ENCODE measurements at places on chromosomes 5 and 9.

- DNase-seq: no peak
These were observed 131.2 kb downstream of the HTR4 start for GRCh38 chr5:148523139-148523538.

DNA sequence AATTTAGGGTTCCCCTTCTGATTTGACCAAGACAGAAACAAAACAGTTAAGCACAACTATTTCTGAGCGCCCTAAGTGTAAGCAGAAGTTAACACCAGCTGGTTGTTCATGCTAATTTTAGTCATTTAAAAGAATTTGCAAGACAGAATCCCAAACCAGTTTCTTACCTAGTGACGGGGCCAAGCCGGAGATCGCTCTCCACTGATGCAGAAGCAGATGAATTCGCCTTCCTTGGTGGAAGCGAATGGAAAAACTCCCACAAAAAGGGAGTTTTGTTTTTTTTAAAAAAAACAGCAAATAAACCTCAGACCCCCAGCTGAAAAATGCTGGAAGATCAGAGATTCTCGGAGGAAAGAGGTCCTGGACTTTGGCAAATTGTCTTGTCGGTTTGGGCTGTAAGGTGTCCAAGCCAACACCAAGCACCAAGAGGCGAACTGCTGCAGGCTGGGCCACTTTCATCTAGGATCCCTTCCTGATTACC is 47.4 kb upstream of the GLDC start:
- DNase-seq: no peak

GRCh38 chr9:107036367-107036766 is 173.4 kb downstream of the ZNF462 start:
- no peak for DNase-seq

GRCh38 chr5:140217299-140218026 is 42.5 kb downstream of the CYSTM1 start:
- no peak for DNase-seq

GRCh38 chr9:71910650-71911060 is 338 bp downstream of the ABHD17B start:
- DNase-seq: no peak

- DNase-seq: peak; percentile 51
These were observed 307.6 kb downstream of the CWC27 start for GRCh38 chr5:65076251-65076869.

- DNase-seq: no peak
These were observed 169.2 kb upstream of the HMHB1 start for GRCh38 chr5:143642791-143643190.

- peak; percentile 25 for DNase-seq
These were observed 7.9 kb upstream of the NEUROG1 start for GRCh38 chr5:135543485-135544304.

- no peak for DNase-seq
These were observed 32.6 kb downstream of the CNTFR start for GRCh38 chr9:34556949-34557348.

DNA sequence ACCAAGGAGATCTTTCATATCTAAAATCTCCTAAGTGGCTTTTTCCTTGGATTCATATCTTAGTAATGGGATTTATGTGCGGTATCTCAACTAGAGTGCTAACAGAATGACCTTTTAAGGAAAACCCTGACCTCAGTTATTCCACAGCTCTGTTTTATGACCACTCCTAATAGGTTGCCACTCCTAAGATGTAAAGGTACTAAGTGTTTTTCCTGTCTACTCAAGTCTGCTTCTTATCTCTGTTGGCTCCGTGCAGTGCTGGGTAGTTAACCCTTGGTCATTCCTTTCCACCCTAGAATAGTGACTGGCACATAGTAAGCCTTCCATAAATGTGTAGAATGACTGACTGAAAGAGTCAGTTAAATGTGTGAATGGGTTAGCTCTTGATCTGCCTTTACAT is 161.4 kb downstream of the DOCK2 start:
- DNase-seq: no peak

DNA sequence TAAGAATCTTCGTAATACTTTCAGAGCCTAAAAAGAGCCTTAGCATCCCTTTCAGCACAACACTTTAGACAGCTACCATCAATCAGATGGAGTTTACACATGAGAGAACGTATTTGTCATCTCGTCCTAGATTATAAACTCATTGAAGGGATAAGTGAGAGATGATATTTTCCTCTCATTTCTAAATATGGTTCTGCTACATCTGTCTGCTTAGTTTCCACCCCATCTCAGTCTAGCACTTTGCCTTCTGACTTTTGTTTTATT is 208.4 kb upstream of the CD180 start:
- DNase-seq: no peak

- no peak for DNase-seq
These were observed 261.6 kb downstream of the NFIB start for GRCh38 chr9:14052359-14052758.

GRCh38 chr5:134543820-134544614 is 18.5 kb downstream of the JADE2 start:
- no peak for DNase-seq

GRCh38 chr9:758146-758545 is 83.4 kb upstream of the DMRT1 start:
- DNase-seq: no peak

DNA sequence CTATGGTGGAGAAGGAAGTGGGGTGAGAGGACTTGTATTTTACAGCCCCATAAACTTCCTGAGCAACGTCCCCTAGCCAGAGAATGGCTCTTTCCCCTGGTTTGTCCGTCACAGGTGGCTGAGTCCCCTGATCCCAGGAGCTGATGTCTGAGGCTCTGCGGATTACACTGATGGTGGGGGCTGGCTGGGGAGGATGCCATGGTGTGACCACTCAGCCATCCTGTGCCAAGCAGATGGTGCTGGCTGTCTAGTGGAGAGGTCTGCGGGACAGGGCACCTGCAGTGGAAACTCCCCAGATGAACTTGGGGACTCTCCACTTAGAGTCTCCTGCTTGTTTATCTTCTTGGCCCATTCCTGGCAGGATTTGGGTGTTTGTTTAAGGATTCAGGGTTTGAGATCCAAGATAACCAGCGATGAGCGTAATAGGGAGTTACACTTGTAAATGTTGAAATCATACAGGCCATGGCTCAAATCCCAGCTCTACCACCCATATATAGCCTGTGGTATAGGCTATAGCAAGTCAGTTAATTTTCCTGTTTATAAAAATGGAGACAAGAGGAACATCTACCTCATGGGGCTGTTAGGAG is 4.7 kb upstream of the PTGS1 start:
- no peak for DNase-seq

DNA sequence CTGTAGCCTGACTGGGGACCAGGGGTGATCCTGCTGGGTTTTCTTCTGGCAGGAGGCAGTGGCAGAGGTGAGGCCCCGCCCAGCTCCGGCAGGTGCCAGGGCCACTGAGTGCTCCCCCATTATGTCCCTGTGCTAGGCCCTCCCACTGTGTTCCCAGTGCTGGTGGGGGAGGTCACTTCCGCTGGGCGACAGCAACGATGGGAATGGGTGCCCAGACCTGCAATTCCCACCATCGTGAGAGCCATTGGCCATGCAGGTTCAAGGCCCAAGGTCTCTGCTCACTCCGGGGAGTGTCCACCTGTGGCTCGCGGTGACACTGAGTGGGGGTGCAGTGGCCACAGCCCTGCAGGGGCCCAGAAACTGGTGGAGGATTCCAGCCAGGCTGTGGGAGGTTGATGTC is 98.6 kb downstream of the RXRA start:
- DNase-seq: no peak

GRCh38 chr5:132747616-132748440 is 602 bp downstream of the CCNI2 start:
- no peak for DNase-seq

GRCh38 chr5:75856056-75856455 is 138.8 kb upstream of the POC5 start:
- no peak for DNase-seq

GRCh38 chr9:75148561-75148960 is 60.2 kb downstream of the OSTF1 start:
- peak; percentile 51 for DNase-seq

DNA sequence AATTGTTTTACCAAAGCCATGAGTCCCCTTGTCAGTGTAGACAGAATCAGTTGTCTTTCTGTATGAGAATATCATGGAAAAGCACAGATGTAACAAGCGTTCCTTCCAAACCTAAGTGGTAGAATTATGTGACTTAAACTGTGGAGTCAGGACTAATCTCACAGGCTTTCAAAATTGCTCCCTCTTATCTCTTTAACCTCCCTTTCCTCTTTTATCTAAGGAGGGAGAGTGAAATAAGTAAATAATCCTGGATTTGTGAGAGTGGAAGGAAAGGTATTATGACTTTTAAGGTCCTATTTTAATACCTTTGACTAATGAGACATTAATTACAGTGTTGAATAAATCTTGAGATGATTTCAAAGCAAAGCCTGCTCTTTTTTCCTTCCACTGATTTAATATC is 52.4 kb upstream of the LIFR start:
- DNase-seq: no peak

- no peak for DNase-seq
These were observed 51.7 kb downstream of the GPBP1 start for GRCh38 chr5:57225553-57225952.

DNA sequence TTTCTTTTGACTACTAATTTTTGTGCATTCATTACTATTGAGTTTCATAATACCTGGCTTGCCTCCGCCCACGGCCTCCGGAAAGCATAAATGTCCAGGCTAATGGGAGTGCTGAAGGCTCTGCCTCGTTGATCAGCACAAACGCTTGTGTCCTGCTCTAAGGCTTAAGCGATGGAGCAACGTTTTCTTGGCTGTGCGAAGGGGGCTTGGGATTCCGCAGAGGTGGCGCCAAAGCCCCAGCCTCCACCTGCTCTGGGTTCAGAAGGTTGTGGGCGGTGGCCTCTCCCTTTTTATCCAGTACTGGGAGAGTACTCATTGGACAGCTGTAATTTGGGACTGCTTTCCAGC is 19.7 kb downstream of the ANXA2R start:
- no peak for DNase-seq

DNA sequence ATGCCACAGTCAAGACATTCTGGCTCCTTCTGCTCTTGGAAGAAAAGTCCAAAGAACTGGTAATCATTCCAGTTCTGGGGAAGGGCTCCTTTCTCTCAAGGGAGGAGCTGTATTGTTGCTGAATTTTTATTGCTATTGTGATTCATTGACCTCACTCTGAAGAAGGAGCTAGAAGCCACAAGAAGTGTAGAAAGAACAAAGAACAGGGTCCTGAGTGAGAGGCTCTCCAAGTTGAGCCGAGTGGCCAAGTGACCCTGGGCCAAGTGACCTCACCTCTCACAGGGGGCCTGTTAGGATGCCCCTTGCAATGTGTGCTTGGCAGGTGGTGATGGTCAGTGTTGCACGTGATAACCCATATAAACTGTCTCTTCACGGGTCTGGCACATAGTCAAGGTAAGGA is 173.3 kb downstream of the FGF18 start:
- DNase-seq: no peak

GRCh38 chr5:5423586-5423985 is 1.1 kb downstream of the ICE1 start:
- DNase-seq: no peak

GRCh38 chr9:121201045-121201737 is 478 bp downstream of the RAB14 start:
- peak; percentile 44 for DNase-seq

DNA sequence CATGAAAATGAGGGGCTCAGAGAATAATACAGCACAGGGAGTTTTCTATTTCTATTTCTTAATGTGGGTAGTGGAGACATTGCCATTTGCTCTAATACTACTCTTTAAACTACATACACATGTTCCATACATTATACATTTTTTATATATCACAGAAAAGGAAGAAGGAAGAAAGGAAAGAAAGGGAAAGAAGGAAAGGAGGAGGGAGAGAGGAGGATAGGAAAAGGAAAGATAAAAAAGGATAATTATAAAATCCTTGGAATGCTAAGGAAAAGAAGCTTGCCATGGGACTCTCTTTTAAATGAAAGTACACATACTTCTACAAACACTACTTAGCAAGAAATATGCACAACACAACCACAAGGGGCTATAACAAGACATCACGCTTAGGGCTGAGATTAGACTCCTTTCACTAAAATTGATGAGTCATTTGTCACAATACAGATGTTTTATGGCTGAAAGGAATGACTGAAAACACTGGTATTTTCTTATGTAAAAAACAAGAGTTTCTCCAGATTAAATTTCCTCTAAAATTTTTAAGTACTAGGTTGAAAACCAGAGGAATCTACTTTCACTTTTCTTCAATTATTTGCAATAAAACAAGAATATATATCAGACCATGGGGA is 219.8 kb downstream of the ARL15 start:
- DNase-seq: peak; percentile 49

GRCh38 chr9:104872656-104873488 is 55.1 kb downstream of the ABCA1 start:
- peak; percentile 86 for DNase-seq

- peak; percentile 71 for DNase-seq
These were observed 87.7 kb downstream of the RAB3C start for GRCh38 chr5:58670582-58670981.

GRCh38 chr5:98721231-98721928 is 52.1 kb upstream of the RGMB start:
- no peak for DNase-seq

- no peak for DNase-seq
These were observed 79.9 kb downstream of the ACTL7B start for GRCh38 chr9:108775901-108776306.

DNA sequence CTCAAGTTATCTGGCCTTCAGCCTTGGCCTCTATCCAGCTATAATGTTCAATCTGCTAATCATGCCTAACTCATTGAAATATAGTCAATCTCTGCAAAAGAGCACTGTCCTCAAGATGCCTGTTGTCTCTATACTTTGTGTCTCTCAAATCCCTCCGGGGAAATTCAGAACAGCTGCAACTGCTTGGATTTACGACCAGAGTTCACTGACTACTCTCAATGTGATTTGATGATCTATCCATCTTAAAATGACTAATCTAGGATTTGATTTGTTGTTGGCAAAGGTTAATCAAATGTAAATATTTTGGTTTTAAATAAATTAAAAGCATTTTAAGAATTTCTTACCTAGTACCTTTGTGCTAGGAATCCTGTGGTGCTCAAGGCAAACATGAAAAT is 40.9 kb downstream of the SVEP1 start:
- no peak for DNase-seq

DNA sequence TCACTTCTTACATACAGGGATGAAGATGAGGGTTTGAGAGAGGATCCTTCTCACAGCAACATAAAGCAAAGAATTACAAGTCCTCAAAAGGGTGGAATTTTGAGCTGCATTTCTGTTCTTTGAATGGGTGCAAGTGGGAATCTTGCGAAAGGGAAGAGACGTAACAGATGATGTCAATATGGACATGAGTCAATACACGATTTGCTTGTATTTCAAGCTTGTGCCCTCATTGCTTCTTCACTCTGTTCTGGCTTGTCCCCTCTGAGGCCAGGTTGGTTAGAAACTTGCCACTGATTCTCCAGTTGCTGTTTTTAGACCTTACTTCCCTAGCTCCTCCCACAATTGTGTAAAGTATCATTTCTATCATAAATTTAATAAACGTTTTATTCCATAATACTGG is 104.8 kb upstream of the CLINT1 start:
- no peak for DNase-seq

DNA sequence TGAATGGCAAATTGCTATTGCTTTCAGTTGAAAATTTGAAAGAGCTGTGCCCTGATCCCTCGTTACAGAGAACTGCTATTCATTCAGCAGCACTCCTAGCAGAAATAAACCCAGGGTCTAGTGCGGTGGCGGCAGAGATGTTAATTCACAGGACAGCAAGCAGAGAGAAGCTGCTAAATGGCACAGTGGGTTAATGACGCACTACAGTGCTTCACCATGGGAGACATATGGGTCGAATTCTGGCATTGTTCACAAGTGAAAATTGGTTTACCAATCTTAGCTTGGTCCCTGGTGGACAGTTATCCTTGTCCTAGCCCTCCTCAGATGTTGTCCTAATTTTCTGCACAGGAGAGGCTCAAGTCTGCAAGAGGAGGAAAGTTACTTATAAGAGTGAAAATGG is 807.4 kb downstream of the TLE1 start:
- no peak for DNase-seq

- no peak for DNase-seq
These were observed 276.9 kb upstream of the DAP start for GRCh38 chr5:11037941-11038340.

All from dermis blood vessel endothelial cell (primary cell).